Stimulated activated CD8-positive, alpha-beta memory T cell treated with anti-CD3 and anti-CD28 coated beads, Interleukin-7, amount 100 ng/mL, for 1 hour (primary cell): ENCODE measurements at places on chromosomes 12 and 14.

DNA sequence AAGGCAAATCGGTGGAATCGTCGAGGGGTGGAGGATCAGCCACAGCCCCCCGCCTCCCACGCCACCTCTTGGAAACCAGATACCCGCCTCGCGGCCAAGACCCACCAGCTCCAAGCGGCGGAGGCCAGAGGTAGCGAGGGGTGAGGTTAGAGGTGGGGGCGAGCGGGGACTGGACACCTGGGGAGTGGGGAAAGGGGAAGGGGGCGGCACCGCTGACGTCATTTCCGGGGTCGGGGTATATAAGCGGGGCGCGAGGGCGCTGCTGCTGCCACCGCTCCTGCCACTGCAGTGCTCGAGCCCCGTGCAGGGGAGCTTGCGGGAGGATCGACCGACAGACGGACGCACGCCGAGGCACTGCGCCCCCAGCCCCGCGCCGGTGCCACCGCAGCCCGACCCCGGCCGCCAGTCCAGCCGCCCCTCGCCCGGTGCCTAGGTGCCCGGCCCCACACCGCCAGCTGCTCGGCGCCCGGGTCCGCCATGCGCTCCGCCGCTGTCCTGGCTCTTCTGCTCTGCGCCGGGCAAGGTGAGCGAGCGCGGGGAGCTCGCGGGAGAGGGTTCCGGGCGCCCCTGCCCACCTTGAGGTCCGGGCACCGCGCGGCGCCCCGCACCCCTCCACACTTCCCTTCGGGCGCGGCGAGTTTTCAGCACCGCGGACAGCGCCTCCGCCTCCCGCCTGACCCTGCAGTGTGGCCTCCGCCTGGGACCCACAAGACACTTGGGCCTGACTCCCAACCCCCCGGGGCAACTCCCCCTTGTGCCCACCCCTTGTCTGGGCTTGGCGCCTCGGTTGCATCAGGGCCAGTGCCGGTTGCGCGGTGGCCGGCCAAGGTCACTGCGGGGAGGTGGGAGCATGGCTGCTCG lies at the start of gene CHGA:
TSS of gene CHGA (plus strand) at position 268 of the 861 bp plus-strand sequence. CDS start at position 478, 210 bp downstream.
- peak; percentile 21 for DNase-seq

- DNase-seq = no peak
Observed at GRCh38 chr12:131025939-131026702, 72.4 kb downstream of the ADGRD1 start.

DNA sequence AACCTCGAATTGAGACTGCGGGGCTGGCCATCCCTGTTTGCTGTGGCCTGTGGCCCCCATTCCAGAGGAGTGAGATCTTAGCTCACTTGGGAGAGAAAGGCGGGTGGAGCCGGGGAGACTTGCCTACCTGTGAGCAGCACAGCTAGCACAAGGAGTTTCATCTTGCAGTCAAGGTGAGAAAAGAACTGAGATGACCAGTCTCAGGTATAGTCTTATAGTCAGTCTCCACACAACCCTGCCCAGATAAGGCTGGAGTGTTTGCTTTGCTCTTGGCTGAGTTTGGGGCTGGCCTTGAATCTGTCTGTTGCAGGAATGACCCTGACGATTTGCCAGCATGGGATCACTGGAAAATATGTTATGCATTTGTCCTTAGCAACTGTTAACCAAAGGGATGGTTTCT lies at the start of gene PLA2G1B:
TSS of gene PLA2G1B (minus strand) at position 187 of the 400 bp plus-strand sequence. CDS start at position 161, 26 bp downstream.
- no peak for DNase-seq

DNA sequence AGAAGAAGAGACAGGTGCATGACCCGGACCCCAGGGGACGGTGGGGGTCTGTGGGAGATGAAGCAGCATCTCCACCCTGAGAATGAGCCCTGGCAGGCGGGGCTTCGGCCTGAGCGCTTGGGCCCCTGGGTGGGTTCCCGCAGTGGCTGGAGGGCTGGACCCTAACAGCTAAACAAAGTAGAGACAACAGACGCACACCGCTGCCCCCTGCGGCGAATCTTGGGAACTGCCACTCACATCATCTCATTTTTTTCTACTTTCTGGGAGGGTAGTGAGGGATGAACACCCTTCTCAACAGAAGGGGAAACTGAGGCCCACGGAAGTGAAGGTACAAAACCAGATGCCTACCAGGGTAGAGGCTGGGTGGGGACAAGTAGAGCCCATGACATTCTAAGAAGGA lies 104.7 kb downstream of the RFLNA start:
- DNase-seq = no peak

- no peak for DNase-seq
Observed at GRCh38 chr12:109673379-109673778, 40.2 kb upstream of the FAM222A start.

GRCh38 chr12:123860377-123860776 lies 98.3 kb downstream of the DNAH10 start:
- no peak for DNase-seq

GRCh38 chr14:51107801-51108200 lies 12.9 kb upstream of the TRIM9 start:
- DNase-seq = no peak

GRCh38 chr14:38145142-38145541 lies 62.6 kb upstream of the SSTR1 start:
- DNase-seq = no peak

DNA sequence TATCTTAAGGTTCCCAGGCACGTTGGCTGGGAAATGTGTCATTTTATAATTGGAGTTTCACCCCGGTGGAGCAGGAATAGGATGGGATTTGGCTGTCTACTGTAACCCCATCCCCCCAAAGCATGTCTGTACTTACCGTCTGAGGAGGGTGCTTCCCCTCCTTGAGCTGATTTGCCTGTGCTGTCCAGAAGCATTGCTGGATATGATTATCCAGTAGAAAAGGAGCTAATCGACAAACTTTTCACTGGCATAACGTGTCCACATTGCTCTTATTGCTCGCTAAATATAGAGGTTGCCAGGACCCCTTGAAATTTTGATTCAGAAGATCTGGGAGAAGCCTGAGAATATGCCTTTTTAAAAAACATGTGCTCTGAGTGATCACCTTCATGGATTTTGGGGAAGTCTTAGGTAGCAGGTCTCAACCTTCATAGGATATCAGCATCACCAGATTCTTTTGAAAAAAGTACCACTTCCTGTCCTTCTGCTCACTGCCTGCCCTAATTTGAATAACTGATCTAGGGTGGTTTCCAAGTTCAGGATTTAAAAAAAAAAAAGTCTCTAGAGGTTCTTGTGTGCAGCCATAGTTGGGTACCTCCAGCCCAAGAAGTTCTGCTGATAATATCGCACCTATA lies 80.4 kb upstream of the KCNA1 start:
- DNase-seq = no peak

GRCh38 chr14:102220031-102220430 lies 80.3 kb downstream of the WDR20 start:
- no peak for DNase-seq

DNA sequence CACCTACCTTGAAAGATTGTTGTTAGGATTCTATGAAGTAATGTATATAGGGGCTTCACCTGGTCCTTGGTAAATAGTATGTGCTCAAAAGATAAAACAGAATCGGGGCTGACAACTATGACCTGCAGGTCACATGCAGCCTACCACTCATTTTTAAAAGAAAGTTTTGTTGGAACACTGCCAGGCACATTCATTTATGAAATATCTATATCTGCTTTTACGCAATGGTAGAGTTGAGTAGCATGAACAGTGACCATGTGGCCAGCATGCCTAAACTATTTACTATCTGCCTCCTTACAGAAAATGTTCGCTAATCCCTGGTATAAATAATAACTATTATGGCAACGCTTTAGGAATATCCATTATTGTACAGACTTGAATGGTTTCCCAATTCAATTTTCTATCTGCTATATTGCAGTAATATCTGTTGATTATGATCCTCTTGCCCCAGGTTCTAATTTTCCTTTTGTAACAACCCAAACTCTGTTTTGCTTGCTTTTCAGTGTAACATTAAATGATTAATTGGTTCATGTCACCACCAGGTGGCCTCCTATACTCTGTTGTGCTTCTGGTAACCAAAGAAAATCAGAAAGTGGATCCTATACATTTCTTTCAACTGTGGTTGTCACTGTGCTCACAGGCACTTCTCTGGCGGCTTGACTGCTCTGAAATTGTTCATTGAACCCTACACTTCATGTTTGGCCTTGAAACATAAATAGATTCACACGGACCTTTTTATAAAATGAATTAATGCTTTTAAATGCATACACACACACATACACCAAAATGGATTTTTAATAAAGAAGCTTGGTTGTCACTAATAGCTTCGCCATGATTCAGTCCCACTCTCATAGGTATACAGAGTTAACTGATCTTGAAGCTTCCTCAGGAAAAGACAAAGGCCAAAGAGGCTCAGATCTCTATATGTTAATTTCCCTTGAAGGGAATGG lies 227.7 kb upstream of the NPAS3 start:
- no peak for DNase-seq

- DNase-seq = peak; percentile 30
Observed at GRCh38 chr12:131896080-131896810, 1.8 kb downstream of the ULK1 start.

- no peak for DNase-seq
Observed at GRCh38 chr12:27480016-27480415, 33.5 kb downstream of the SMCO2 start.

DNA sequence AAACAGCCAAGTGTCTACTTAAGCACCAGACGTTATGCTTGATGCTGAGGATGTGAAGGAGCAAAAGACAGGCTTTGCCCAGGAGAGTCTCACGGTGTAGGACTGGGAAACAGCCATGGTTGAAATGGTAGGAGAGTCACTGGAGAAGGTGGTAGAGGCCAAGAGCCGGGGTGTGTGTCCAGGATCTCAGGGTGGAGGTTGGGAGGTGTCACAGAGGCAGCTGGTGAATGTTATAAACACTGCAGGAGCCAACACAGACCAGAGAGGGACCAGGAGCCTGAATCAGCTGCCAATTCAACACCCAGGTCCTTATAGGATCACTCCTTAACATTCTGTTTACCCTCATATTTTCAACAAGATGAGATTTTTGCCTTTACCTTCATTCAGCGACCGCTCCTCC lies 7.5 kb downstream of the NID2 start:
- DNase-seq = no peak

- no peak for DNase-seq
Observed at GRCh38 chr12:34354239-34355200, 332.2 kb downstream of the ALG10 start.

DNA sequence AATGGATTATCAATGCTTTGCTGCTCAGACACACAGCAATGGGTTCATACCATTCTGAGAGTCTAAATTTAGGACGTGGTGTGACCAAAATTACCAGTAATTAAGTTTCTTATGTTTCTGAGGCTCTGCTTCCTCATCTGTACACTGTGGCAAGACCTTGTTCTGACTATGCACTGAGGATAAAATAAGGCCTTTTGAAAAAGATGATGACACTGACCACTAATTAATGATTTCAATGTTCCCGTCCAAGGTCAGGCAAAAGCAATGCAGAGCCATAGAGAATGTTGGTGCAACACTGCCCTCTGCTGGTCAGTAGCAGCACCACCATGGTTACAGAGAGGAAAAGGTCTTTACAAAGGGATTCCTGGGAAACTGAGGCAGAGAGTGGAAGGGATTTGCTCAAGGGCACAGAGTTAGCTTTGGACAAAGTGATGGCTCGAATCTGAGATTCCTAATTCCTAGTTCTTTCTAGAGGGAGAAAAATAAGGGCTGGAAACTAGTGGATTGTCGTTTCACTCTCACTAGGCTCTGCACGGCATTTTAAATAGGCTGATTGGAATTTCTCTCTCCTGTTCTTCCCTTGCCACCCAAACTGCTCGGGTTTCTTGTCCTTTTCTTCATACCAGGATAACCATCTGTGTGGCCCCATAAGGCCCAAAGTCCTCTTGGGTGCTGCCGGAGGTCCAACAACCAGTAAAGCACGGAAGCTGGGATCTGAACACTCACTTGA lies 22.3 kb upstream of the P2RX7 start:
- peak; percentile 48 for DNase-seq

GRCh38 chr14:30620178-30620577 lies 1.9 kb upstream of the SCFD1 start:
- no peak for DNase-seq

DNA sequence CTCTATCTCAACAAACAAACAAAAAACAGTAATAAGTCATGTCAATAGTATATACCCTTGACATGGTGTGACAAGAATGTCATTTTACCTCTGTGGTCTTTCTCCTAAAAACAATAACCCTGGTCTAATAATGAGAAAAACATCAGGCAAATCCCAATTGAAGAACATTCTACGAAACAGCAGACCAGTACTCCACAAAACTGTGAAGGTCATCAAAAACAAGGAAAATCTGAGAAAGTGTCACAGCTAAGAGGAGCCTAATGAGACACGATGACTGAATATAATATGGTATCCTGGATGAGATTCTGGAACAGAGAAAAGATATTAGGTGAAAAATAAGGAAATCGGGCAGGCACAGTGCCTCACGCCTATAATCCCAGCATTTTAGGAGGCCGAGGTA lies 5.6 kb upstream of the COCH start:
- DNase-seq = no peak

DNA sequence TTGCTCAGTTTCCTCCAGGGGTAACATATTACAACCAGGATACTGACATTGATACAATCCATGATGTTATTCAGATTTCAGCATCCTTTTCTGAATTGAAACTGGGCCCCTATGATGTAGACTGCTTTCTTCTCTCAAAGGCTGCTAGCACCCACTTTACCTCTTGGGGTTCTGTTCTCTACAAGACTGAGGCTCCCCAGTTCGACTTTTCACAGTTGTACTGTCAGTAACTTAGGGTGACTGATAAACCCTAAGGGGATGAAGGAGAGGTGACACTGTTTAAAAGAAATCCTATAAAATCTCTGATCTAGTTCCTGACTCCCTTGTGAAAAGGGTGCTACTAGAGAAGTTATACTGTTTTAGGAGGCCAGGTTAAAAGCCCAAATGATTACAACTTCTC lies 818 bp downstream of the VPS33A start:
- no peak for DNase-seq

- DNase-seq = no peak
Observed at GRCh38 chr12:19597167-19598026, 158.1 kb downstream of the AEBP2 start.

GRCh38 chr14:34472706-34473279 lies 10.8 kb upstream of the SPTSSA start:
- DNase-seq = no peak

GRCh38 chr12:14416658-14417057 lies 51.2 kb downstream of the ATF7IP start:
- no peak for DNase-seq

DNA sequence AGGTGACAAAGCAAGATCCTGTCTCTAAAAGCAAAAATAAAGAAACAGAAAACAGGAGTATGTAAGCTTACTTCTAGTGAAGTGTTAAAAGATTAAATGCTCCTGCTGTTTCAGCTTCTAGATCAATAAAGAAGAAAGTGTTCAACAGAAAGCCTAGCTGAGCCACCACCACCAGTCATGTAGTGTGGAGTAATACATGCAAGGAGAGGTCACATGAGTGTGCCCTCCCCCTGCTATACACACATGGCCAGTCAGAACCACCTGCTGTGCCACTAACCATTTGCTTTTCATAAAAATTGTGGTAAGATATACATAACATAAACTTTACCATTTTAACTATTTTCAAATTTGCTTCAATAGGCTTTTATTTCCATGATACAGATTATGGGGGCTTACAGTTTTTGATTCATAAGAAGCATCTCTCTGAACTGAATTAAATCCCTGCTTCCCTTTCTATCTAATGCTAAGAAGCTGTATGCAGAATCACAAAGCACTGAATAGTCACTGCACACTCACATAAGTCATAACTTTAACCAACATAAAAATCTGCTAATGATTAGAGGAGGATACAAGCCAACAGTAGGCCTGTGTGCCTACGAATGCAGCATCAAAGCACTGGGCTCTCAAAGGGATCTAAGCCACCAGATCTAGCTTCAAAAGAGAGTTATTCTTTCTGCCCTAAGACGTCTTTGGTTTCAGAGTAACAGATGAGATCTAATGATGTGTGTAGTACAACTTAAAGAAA lies 515.5 kb downstream of the C12orf50 start:
- no peak for DNase-seq
